ENCODE measurements at places on chromosomes 12 and 14.

DNA sequence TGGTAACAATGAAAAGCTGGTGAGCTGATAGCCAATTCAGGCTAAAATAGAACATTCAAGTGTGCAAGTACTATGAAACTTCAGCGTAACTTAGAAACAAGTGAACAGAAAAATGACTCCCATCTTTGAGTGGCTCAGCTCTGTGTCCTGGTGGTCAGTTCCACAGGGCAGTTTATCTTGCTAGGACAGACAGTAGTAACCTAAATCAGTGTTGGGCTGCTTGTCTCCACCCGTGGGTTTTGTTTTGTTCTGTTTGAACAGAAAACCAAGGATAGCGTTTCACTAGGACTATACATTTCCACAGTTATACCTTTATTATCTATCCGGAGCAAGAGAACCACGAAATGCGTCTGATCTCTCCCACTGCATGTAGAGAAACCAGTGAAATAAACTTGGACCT is 467.8 kb downstream of the EGLN3 start:
- no peak for DNase-seq

GRCh38 chr12:6303071-6303470 is 7.4 kb upstream of the PLEKHG6 start:
- no peak for DNase-seq

DNA sequence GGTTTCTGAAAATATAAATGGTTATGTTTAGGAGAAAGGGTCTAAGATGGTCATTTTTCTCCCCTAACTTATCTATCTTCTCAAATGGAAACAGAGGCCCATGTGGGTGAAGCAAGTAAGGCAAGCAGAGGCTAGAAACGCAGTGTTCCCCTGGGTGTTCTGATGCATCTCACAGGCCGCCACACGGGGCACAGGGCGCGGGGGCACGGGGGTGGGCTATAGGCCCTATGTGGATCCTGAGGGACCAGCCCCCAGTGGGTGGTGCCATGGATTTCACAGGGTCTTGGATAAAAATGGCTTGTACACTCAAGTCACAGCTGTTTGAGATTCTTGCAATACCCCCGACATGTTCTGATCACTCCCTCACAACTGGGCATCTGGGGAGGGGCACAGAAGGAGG is 17.7 kb downstream of the ACTN1 start:
- no peak for DNase-seq

DNA sequence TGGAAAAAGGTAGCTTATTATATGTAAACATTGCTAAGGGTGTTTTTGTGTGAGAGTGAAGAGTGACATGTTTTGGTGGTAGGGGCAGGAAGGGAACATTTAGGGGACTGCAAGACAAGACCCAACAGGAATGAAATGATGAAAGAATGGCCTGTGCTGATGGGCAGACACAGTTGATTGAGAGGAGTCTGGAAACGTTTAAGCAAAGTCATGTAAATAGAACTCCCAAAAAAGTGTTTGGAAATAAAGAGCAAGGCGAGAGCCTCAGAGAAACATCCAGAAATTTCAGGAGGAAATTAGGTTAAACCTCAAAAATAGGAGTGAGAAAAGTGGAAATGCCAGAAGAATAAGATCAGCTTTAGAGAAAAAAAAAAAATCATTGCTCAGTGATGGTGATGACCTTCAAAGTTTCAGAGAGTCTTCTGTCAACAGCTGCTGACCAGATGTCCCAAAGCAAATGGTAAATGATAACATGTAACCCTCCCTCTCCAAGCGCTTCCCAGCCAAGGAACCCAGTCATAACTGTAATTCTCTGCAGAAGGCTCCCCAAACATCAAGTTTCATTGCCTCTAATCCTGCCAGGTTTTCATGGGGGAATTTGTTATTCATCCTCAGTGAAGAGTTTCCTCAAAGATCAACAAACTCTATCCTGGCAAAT is 223.2 kb upstream of the FAR2 start:
- no peak for DNase-seq

GRCh38 chr12:26276709-26277108 is 81.3 kb downstream of the SSPN start:
- no peak for DNase-seq

DNA sequence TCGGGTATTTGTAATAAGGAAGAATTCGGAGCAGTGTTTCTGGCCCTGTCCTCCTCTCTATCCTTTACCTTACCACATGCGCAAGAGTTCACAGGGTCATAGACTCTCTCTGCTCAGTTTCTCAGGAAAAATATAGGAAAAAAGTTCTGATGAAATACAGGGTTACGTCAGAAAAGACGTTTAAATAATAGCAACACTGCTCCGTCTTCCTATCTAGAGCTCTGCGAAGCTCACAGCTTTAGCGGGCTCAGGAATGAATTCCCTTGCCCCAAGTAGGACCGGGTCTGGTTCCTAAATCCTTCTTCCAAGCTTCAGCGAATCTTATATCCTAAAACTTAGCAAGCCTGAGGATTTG is 365 bp downstream of the CCDC59 start:
- no peak for DNase-seq

DNA sequence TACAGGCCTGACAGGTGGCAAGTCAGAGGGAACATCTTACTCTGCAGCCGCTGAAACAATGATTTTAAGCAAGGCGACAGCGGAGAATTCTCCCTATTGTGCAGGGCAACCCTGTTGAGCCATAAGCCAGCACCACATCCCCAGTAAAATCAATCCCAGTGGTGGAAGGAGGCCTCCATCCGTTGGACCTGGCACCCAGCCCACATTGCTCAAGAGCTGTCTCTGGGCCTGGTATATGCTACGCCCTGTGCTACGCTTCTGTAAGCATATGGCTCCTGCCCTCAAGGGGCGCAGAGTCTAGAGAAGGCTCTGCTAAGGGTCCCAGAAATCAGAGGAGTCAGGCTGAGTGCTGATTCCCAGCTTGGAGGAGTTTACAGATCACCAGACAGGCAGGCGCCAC is 265.5 kb downstream of the CACNA1C start:
- no peak for DNase-seq

All from NCI-H2171 (cell line).